ENCODE measurements at places on chromosomes 3 and 15.
A peak's percentile ranks its signal among the peaks of the same experiment; 100 is the strongest.

GRCh38 chr3:36941162-36941561, 3.7 kb downstream of the TRANK1 start:
- DNase-seq: no peak

DNA sequence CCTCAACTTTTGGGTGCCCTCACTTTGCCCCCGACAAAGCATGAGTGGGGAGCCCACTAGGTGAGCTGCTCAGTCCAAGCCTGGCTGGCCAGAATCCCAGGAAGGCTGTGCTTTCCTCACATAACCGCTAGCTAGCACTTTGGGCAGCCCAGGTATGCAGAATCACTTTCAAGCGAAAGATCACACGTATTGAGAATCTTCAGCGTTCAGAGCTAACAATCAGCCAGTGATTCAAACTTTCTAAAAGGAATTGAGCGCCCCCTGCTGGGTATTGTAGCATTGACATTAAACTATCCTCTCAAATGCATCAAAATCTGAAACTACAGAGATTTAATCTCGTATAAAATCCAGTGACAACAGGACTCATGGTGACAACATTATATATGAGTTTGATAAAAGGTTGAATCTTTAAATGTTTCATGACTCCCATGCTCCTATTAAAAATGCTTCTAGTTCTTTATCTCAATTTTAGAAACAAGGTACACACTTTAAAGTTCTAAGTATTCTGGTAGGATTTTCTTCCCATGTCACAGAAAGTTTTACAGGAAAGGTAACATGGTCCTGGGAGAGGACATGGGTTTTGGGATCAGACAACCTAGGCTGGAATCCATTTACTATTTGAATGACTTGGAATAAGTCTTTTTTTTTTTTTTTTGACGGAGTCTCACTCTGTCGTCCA, 11.8 kb downstream of the ANAPC13 start:
- peak; percentile 62 for DNase-seq

DNA sequence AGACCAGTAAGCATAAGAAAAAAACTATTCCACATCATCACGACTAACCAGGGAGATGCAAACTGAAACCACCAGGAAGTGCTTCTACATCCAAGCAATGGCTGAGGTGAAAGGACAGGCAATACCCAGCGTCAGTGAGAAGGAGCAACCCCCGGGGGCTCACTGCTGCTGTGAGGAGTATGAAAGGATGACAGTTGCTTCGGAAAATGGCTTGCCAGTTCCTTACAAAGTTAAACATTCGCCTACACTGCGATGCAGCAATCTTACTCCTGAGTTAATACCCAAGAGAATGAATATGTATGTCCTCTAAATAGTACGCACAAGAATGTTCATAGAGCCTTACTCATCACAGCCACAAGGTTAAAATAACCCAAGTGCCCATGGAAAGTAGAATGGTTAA, 13.3 kb upstream of the PLXNA1 start:
- no peak for DNase-seq

GRCh38 chr3:136914739-136915138, 43.0 kb upstream of the IL20RB start:
- DNase-seq: no peak

GRCh38 chr3:20023623-20024405, 11.8 kb upstream of the PP2D1 start:
- no peak for DNase-seq

- DNase-seq: no peak
These were observed 299.9 kb downstream of the UACA start for GRCh38 chr15:70463453-70463834.

DNA sequence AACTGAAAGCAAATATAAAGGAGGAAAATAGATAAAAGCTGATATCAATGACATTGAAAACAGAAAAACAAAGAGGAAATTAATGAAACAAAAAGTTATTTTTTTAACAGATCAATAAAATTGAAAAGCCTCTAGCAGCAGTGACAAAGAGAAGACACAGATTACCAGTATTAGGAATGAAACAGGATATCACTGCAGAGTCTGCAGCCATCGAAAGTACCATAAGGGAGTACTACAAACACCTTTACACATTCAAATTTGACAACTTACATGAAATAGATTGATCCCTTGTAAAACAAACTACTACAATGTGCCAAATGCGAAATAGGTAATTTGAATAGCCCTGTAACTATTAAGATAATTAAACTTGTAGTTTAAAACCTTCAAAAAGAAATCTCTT, 24.9 kb upstream of the DHX36 start:
- no peak for DNase-seq

GRCh38 chr3:196506687-196507086, 3.1 kb upstream of the RNF168 start:
- DNase-seq: no peak

GRCh38 chr3:139044366-139045210, at the start of gene PRR23C:
TSS of gene PRR23C (minus strand) at chr3:139044892. CDS start at chr3:139044620, 272 bp downstream.
- DNase-seq: no peak

- DNase-seq: no peak
These were observed 1.1 kb upstream of the TF start for GRCh38 chr3:133745108-133745507.
